Muscle of back (tissue), 13 donors: ENCODE measurements at places on chromosomes 2 and 18.

- no peak for DNase-seq
Observed at GRCh38 chr18:54776282-54776977, 51.8 kb upstream of the RAB27B start.

- DNase-seq, result peak; percentile 58
Observed at GRCh38 chr18:12254136-12254819, at the start of gene CIDEA. Gene CIDEA, plus strand, starts transcription at chr18:12254361. Its CDS starts 23 bp downstream, at chr18:12254384.

GRCh38 chr2:127175751-127176354 is 44.2 kb downstream of the CYP27C1 start:
- DNase-seq, result no peak

GRCh38 chr2:227106845-227107759 is 56.9 kb downstream of the COL4A4 start:
- DNase-seq, result peak; percentile 74

DNA sequence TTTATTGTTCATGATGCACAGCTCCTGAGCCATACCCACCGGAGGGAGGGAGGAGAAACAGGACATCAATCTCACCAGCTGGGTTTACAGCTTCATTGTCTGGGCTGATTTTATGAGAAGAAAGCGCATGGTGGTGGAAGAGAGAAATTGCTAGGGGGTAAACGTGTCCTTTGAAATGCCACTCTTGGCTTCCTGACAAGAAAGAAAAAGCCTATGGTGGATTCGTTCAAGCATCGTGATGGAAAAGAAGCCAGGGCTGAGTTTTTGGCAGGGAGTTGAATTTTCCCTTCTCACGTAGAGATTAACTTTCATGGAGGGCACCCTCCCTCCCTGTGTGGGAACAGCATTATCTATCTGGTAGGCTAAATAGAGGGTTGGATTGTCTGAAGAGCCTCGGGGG is 502.0 kb downstream of the SLC4A3 start:
- DNase-seq, result no peak

- no peak for DNase-seq
Observed at GRCh38 chr18:52537261-52537660, 197.3 kb downstream of the DCC start.

DNA sequence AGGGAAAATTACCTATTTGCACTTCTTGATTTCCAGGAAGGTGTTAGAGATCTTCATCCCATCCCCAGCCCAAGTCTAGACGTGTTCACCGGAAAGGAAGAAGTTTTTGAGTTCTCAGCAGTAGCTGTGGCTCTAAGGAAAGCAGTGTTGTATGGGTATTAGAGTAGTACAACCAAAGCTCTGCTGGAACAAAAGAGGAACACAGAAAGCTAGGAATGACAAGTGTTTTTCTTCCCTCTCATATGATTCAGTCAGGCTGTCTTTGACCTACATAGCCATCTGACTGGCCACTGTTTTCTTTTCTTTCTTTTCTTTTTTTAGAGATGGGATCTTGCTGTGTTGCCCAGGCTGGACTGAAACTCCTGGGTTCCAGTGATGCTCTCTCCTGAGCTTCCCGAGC is 82.7 kb upstream of the SLC39A10 start:
- DNase-seq, result no peak

DNA sequence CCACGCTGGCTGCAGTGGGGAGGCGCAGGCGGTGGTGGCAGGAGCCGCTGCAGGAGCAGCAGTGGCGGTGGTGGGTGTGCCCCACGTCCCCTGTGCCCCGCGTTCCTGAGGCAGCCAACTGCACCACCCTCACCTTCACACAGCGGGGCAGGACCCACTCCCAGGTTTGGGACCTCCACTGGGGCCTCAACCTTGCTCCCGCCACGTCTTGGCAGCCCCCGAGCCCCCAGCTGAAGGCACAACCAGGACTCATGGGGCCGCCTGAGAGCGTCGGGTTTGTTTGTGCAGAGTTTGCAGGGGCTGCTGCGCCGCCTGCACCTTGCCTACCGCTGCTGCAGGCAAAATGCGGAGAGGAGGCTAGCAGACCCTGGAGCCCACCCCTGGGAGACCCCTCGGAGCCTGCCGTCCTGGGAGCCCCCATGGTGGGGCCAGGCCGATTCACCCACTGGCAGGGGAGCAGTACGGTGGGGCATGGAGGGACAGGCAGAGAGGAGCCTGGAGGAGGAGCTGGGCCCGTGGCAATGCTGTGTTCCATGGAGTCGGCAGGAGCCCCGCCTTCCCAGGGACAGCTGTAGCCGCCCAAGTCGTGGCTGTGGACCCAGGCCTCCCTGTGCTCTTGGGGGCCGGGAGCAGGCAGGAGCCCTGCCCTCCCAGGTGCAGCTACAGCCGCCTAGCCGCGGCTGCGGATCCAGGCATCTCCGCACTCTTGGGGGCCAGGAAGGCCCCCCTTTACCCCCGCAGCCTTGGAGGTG is 14.7 kb upstream of the EML6 start:
- DNase-seq, result peak; percentile 34

DNA sequence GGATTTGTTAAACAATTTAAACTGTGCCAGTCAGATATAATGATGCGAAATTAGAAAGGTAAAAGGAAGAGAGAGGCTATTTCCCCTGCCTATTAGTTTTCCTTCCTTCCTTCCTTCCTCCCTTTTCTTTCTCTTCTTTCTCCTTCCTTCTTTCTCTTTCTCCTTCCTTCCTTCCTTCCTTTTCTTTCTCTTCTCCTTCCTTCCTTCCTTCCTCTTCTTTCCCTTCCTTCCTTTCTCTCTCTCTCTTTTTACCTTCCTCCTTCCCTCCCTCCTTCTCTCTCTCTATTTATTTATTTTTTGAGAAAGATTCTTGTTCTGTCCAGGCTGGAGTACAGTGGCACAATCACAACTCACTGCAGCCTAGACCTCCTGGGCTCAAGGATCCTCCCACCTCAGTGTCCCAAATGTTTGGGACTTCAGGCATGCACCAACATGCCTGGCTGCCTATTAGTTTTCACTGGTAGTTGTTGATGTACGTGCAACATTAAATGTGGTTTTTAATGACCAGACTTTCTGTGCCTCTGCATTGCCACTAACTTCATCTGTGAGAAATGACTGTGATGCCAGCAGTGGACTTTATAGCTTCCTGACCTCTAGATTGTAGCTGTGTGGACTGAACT is 48.7 kb upstream of the NFE2L2 start:
- no peak for DNase-seq

GRCh38 chr18:74139888-74140287 is 7.7 kb downstream of the FBXO15 start:
- no peak for DNase-seq

GRCh38 chr2:167844714-167845530 is 402.5 kb downstream of the STK39 start:
- no peak for DNase-seq
